ENCODE measurements at places on chromosomes 3 and 15.
A peak's percentile ranks its signal among the peaks of the same experiment; 100 is the strongest.

GRCh38 chr15:69806287-69806915 is 291.3 kb downstream of the TLE3 start:
- DNase-seq = no peak

DNA sequence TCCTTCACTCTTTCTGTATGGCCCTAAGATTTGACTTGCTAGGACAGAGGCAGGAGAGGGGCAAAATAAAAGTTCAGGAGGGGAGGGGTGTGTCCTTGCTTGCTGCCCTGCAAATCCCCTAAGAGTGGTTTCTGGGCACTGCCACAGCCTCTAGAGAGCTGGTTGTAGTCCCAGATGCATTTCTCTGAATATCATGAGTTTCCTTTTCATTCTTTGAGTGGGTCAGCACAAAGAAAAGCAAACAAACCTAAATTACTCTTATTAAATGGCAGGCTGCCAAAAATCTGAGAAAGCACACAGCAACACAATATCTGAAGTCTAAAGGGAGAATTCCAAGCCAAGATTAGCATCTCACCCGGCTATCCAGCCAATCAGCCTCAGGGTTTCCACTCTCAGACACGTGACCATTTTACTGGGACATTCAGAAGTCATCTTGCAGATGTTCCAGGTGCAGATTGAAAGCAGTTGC is 919.3 kb downstream of the TUSC7 start:
- no peak for DNase-seq

DNA sequence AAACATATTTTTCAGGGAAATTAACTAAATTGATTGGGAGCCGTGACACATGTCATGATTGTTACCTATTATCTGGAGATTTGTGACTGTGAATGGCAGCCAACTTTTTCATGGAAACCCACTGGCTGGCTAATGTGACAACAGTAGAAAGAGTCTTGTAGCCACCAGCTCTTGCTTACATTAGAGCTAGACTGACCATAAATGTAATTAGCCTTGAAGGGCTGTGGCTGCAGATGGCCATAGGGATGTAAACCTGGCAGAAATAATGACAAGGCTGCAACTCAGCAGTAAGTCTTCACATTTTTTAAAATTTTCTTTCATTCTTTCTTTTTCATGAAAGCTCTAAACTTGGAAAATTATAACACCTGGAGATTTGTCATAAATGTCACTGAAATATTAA is 168.2 kb upstream of the ROBO2 start:
- DNase-seq = no peak

GRCh38 chr15:94028809-94029208 is 202.6 kb upstream of the MCTP2 start:
- no peak for DNase-seq

DNA sequence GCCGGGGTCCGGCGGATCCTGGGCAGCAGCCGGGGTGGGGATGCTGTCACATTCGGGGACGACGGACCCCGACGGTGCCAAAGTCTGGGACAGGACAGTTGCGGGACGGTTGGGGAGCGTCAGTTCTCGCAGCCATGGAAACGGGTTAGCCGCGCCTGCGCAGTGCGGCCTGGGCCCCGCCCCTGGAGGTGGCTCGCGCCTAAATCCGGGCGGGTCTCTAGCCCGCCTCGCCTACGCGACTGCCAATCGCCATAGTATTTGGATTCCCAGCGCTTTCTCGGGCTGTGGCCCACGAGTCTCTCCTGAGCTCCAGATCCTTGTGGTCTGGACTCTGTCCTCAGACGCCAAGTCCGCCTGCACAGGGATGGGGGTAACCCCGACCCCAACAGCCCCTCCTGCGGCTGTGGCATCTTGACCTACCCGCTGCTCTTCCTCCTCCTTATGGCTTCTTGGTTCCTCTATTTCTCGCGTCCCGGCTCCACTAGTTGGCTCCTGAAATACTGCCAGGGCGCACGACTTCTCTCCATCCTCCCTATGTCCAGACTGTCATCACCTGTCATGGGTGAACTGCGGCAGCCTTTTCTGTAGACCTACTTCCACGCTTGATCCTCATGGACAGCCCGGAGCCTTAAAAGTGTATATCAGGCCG is at the start of gene ZMYND10:
Gene ZMYND10, minus strand, starts transcription at position 147 of the 649 bp plus-strand sequence. CDS start 153 bp downstream, outside the sequence.
- peak; percentile 84 for DNase-seq

DNA sequence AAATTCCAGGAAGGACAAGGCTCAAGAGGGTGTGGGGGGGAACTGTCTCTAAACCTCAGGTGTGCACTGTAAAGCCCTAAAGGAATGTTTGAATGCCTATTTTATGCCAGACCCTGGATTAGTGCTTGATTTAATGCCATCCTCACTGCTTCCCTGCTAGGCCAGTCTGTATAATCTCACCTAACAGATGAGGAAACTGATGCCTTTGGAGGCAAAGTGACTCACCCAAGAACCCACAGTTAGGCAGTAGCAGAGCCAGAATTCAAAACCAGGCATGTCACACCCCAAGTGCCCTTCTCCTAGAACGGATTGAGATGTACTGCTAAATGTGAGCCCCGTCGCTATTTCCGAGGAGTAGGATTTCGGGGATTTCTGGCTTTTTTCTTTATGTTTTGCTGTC is 7.8 kb downstream of the CAMK1 start:
- DNase-seq = no peak

- no peak for DNase-seq
Observed at GRCh38 chr15:23890218-23890617, 203.1 kb upstream of the NDN start.

DNA sequence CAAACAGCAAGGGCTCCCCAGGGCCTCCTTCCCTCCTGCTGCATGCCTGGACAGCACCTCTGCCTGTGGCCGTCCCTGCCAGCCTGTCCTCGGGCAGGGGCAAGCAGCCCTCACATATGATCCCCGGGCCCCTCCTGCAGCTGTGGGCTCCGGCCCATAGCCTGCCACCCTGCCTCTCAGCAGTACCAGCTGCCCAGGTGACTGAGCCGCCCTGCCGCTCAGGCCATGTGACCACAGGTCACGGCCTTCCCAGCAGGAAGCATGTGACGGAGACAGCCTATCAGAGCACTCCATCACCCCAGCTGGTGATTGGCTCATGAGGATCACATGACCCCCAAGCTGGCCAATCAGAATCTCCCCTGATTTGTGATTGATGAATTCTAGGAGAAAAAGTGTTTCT is 23.9 kb downstream of the ALDH1L1 start:
- DNase-seq = no peak

- peak; percentile 26 for DNase-seq
Observed at GRCh38 chr3:140736863-140737460, 59.1 kb downstream of the TRIM42 start.

GRCh38 chr3:85090495-85090894 is 131.7 kb downstream of the CADM2 start:
- DNase-seq = no peak

DNA sequence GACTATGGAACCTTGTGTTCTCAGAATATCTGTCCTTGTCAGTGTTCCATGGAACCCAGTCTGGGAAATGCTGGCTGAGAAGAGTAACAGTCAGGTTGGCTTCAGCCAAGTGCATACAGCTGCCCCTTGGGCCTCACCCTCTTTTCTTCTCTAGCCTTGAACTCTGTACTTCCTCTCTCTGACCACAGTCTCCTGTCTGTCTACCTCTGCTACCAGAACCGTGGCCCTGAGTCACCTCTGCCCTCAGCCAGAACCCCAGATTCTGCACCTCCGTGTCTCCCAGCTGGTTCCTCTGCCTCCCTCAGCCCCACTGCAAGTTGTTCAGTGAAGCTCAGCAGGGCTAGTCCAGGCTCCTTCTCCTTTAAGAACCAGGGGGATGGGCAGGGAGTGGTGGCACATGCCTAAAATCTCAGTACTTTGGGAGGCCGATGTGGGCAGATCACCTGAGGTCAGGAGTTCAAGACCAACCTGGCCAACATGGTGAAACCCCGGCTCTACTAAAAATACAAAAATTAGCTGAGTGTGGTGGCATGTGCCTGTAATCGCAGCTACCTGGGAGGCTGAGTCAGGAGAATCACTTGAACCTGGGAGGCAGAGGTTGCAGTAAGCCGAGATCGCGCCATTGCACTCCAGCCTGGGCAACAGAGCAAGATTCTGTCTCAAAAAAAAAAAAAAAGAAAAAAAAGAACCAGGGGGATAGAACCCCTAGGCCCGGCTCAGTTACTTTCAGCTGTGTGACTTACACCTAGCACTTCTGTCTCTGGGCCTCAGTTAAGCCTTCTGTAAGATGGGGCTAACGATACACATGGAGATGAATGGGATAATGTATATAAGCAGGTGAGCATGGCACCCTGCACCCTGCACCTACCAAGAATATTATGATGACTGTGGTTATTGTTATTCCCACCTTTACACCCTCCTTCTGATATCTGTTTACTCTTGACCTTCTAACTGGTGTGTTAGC is 24.3 kb upstream of the TATDN2 start:
- DNase-seq = no peak

DNA sequence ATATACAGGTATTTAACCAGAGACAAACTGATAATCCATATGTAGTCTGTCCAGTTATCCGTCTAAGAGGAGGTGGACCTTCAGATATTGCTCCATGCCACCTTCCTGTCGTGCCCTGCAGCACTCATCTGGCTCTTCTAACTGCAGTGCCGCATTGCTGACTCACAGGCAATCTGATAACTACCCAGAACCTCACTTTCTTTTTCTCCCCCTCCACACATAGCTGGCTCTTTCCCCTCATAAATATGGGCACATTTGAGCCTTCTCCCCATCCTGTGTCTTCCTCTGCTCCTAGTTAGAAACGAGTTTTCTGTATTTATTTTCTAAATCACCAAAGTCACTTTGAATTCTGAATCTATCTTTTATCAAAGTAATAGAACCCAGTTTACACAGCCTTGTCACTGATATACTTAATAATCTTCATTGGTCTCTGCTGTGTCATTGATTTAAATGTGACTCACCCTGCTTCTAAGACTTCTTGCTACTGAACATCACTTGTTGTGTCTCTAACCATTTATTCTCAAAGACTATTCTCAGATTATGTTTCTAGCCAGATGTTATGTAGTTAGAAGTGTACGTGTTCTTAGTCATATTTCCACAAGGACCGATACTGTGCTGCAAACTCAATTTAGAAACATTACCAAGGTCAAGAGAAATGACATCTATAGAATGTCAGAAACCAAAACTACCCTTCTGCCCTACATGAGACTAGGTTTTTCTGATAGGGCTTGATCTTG is 17.4 kb upstream of the KCNMB2 start:
- DNase-seq = no peak

DNA sequence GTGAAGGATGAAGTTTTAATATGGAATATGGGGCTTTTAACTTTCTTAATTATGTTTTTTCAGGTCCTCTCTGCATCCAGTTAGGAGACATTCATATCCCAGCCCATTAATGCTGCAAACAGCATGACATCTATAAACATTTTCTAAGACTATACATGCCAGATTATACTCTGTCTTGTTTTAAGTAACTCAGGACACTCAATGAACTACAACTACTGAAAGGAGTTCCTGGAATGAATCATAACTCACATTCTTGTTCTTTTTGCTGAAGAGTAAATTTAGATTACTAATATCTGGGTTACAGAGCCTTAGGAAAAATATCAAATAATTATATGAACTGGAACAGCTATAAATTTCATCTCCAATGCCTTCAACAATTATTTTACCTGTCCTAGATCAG is 167.4 kb downstream of the STAG1 start:
- DNase-seq = no peak

GRCh38 chr3:134562055-134562454 is 76.2 kb downstream of the CEP63 start:
- DNase-seq = no peak

GRCh38 chr15:41606997-41607396 is 48.0 kb downstream of the TYRO3 start:
- no peak for DNase-seq

GRCh38 chr3:126870608-126871210 is 112.2 kb upstream of the PLXNA1 start:
- DNase-seq = no peak

- DNase-seq = no peak
Observed at GRCh38 chr3:63582943-63583500, 69.5 kb upstream of the SNTN start.

GRCh38 chr3:86960550-86960949 is 30.4 kb downstream of the VGLL3 start:
- no peak for DNase-seq

GRCh38 chr3:45647148-45647619 is 42.0 kb upstream of the SACM1L start:
- DNase-seq = peak; percentile 19

- no peak for DNase-seq
Observed at GRCh38 chr3:171967137-171967783, 72.1 kb upstream of the FNDC3B start.

- DNase-seq = no peak
Observed at GRCh38 chr3:166478356-166478755, 641.1 kb upstream of the BCHE start.

- DNase-seq = peak; percentile 58
Observed at GRCh38 chr3:196431181-196432136, 768 bp downstream of the UBXN7 start.

GRCh38 chr3:98731720-98732285 is 31.3 kb upstream of the ST3GAL6 start:
- peak; percentile 55 for DNase-seq

GRCh38 chr15:100107606-100108225 is 234.1 kb downstream of the ADAMTS17 start:
- DNase-seq = no peak

GRCh38 chr3:58281069-58281468 is 25.0 kb upstream of the RPP14 start:
- DNase-seq = no peak

GRCh38 chr15:82936966-82937711 is 15.4 kb downstream of the HOMER2 start:
- DNase-seq = no peak

GRCh38 chr15:86236356-86237110 is 156.9 kb downstream of the AGBL1 start:
- DNase-seq = no peak

DNA sequence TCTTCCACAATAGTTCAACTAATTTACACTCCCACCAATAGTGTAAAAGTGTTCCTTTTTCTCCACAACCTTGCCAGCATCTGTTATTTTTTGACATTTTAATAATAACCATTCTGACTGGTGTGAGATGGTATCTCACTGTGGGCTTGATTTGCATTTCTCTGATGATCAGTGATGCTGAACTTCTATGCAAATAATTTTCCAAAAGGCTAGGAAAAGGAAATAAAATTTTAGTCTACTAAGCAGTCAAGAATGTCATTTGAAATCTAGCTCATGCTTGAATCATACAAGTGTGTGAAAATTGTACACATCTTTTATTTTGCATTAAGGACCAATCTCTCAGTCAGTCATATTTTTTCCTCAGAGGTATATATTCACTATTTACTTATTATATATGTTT is 101.7 kb upstream of the UBP1 start:
- DNase-seq = no peak

DNA sequence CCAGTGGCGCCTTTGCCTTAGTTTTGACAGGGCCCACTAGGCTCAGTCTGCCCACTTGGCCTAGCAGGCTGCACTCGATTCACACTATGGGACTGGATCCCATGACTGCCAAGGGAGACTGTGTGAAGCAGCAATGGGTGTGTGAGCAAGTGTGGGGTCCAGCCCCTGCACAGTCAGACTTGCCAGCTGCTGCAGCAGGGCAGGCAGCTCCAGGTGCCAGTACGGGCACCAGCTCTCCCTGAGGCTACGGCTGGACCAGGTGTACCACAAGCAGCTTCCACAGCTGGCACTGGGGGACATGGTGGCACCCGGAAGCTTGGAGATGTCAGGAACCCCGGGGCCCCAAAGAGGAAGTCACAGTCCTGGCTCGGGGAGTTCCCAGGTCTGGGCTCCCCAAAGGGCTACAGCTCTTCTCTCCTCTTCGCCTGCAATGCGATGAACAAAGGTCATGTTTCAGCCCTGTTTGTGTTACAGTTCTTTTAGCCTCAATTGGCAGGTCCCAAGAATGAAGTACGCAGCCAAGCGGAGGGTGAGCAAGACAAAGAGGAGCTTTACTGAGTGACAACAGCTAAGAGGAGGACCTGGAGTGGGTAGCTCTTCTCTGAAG is 67.1 kb downstream of the PIK3CB start:
- DNase-seq = no peak
